ENCODE measurements at places on chromosomes 2 and 18.

- DNase-seq = no peak
These were observed 8.1 kb upstream of the PSTPIP2 start for GRCh38 chr18:46080156-46080555.

DNA sequence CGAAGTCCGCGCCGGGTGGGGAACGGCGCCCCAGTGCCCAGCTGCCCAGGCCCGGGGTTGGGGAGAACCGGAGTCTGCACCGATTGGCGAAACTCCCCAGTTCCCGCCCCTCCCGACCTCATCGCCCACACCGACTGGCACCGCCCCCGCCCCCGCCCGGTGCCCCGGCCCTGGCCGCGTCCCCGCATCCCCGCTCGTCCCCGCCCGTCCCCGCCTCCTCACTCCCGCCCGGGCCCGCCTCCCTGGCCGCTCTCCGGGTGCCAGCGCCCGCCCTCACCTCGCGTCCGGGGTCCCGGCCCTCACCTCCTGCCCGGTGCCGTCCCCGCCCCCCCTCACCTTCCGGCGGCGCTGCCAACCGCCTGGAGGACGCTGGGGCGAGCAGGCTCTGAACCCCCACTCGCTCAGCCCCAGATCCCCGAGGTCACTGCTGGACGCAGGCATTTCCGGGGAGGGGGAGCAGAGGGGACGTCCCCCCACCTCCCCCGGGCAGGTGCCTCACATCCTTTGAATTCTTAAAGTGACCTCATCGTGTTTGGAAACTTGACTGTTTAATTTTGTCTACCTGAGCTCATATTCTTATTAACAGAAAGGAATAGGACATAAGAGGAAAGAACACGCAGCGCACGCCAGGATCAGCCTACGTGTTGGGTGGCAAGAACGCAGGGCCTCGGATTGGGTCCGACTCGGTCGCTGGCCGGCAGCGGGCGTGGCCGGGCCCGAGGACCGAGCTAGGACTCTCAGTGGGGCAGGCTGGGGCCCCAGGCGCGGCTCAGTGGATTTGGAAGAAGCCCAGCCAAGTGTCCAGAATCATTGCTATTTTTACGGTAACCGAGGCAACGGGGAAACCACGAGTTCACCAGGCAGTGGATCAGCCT is at the start of gene FAM110C:
Gene FAM110C, minus strand, starts transcription at position 35 of the 875 bp plus-strand sequence. CDS start 120 bp downstream, outside the sequence.
- peak; percentile 43 for DNase-seq

DNA sequence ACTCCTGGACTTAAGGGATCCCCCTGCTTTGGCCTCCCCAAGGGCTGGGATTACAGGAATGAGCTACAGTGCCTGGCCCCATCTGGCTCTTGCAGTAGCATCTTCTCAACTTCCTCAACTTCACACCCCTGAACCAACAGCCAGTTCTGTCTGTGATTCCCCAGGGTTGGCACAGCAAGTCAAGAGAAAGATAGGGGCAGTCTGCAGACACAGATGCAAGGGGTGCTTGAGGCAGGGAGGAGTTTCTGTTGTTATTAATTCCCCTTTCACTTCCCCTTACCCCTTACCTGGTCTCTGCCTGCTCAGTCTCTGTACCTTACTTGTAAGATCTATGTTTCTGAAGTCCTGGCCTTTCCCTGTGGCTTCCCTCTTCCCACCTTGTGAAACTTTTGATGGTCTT is 54.1 kb upstream of the MEX3C start:
- no peak for DNase-seq

DNA sequence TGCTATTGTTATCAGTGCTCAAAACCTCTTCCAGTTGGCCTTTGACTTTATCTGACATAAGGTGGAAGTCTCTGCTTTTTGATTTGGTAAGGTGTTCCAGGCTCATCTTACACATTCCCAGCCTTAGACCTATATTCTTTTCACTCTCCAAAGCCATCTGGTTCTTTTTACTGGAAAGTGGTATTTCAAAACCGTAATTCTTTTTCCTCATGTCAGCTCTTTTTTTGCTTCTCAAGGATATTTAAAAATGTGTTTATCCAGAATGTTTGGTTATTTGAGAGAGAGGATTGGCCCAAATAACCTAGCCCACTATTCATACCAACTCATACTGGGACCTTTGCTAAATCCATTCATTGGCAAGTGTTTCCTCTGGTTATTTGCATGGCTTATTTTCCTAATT is 411.2 kb upstream of the PIK3C3 start:
- DNase-seq = no peak

- no peak for DNase-seq
These were observed 42.4 kb downstream of the TMEM18 start for GRCh38 chr2:634636-635388.

DNA sequence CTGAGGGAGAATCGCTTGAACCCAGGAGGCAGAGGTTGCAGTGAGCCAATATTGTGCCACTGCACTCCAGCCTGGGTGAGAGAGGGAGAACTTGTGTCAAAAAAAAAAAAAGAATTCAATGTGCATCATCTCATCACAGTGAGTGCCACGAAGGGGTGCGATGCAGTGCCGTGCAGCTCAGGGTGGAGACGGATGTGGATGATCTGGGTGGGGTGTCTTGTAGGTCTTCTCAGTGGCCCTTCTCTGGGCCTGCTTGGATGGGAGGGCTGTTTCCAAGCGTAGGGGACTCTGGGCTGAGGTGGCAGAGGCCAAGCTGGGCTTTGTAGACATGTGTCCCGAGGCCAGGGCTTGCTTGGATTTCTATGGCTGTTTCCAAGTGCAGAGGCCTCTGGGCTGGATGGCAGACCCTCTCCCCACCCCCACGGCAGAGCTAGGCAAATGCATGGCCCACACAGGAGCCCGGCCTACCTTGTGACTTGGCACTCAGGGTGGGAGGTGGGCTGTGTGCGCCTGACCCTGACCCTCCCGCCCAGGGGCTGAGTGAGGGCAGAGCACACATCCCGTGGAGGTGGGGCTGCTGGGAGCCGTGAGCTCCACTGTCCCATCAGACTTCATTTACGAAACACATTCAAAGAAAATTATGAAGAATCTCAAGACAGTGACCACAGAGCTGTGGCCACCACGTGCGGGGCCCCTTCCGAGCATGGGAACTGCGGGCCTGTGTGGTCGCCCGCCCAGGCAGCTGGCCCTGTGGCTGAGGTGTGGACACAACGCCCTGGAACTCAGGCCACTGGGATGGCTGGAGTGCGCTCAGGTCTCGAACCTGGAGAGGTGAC is 76.4 kb downstream of the ASB1 start:
- DNase-seq = no peak

All from CD4-positive, alpha-beta memory T cell (primary cell).